ENCODE measurements at places on chromosomes 1 and 21.
A peak's percentile ranks its signal among the peaks of the same experiment; 100 is the strongest.

DNA sequence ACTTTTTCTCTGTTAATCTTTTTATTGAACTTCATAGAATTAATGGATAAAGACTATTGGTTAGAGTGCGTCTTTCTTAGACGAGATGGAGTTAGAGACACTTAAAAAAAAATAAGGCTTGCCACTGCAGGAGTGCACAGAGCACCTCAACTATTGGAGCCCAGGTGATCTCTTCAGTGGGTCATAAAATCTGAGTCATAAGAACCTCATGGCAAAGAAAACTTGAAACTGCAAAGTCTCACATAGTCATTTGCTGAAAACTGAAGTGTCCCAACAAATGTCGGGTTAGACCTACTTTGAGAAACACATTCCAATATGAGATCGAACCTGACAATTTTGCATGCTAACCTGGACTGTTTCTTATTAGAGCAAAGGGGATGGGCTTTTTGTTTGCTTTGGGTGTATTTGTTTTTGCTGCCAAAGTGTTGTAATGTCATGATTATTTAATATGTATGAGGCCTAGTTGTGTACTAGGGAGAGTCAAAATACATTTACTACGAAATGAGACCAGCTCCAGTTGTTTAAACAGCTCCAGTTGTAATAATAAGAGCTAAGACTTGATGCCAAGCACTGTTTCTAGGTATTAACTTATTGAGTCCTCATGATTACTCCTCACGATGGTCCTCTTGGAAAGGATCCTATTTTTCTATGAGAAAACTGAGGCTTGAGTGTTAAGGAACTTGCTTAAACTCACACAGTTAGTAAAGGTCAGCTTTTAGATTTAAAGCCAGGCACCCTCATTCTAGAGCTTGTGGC is 65.1 kb downstream of the DDR2 start:
- DNase-seq: no peak

DNA sequence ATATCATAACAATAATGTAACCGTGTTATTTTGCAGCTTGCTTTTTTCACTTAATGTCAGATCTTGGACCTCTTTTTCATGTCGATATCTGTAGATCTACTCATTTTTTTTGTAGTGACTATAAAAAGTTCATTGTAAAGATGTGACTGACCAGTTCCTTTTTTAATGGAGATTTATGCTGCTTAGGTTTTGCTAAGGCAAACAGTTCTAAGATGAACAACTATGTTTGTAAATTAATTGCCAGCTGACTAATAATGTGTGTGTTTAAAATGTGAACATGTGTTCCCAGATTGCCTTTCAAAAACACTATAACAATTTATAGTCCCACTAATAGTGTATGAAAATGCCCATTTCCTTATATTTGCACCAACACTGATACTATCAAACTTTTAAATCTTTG is 18.1 kb upstream of the EPS8L3 start:
- no peak for DNase-seq

- DNase-seq: no peak
Measured at GRCh38 chr1:56569661-56570060, 9.7 kb downstream of the PLPP3 start.

DNA sequence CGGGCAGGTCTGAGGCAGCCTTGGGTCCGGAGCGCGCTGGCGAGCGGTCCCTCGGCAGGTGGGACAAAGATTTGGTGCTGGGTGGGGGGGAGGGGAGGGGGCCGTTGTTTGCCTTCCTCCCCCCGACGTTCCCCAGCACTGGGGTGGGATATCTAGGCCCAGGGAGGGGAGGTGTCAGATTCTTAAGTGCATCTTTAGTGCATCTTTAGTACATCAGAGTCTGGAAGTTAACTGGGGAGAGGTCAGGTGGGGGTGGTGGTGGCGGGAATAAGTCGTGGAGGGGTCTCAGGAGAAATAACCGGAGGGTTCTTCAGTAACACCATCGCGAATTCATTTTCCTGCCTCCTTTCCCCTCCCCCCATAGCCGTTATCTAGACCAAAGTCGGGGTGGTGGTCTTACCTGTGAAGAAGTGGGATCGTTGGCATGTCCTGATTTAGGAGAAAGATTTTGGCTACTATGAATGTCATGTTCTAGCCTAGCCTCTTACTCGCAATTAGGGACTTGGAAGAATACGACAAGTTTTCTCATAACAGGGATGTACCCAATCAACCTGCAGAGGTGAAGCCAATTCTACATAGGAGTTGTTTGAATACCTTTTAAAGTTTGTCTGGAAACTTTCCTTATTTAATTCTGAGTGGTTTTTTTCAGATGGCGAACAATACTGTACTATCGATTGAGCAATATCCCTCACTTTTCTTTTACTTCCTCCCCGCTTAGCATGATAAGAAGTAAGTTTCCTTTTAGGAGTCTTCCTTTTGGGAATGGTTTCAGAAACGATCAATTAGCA is 886 bp downstream of the ZMYM4 start:
- no peak for DNase-seq

DNA sequence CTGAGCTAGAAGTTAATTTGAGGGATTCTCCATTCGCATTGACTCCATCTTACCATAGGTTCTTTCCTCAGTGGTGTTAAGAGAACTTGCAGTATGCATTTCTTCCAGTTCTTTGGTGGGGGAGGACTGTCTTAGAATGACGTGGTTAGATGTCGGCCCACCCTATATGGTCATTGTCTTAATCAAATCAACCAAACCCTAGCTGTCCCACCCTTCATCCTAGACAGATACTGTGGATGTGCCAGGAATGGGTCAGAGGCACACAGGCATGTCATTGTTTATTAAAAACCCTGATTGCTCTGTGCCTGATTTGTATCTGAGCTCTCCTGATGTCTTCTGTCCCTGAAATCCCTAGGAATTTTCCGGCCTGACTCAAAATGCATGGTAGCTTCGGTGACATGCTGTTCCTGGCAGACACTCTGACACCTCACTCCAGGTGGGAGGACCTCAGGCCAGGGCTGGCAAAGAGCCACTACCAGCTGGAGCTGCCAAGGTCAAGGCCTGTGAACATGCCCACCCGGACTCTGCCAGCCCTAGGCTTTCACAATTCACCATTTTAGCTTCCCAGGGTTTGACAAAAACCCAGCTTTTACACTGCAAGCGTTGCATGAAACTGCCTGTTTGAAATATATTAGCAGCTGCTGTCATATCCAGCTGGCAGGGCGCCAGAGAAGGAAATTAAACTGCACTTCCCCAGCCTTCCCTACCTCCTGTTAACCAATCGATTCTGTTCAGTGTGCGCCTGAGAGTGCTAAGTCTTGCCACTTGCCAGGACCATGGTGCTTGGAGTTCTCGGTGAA is 134.0 kb downstream of the FAM78B start:
- DNase-seq: no peak

GRCh38 chr21:33560965-33561364 is 18.1 kb downstream of the SON start:
- no peak for DNase-seq

DNA sequence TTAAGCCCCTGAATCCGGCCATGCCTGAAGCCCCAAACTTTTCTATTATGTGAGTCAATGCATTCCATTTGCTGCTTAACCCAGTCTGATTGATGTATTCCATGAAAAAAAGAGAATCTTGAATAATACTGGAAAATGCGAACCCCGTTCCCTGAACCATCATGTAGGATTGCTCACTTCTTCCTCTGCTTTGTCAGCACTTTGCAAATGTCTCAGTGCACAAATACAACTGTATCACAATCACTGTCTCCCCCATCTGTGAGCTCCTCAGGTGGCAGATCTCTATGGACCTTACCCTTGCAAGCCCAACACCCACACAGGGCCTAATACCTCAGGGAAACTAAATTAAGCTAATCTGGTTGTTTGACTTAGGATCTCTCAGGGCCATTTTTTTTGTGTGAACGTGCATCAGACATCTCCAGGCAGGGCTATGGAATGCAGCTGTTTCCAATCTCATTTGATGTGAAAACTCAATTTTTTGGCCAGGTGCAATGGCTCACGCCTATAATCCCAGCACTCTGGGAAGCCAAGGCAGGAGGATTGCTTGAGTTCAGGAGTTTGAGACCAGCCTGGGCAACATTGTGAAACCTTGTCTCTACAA is 2.1 kb upstream of the RCAN3 start:
- no peak for DNase-seq

GRCh38 chr1:239730378-239730777 is 344.0 kb downstream of the CHRM3 start:
- no peak for DNase-seq

- no peak for DNase-seq
Measured at GRCh38 chr1:157367091-157367739, 185.1 kb downstream of the FCRL5 start.

DNA sequence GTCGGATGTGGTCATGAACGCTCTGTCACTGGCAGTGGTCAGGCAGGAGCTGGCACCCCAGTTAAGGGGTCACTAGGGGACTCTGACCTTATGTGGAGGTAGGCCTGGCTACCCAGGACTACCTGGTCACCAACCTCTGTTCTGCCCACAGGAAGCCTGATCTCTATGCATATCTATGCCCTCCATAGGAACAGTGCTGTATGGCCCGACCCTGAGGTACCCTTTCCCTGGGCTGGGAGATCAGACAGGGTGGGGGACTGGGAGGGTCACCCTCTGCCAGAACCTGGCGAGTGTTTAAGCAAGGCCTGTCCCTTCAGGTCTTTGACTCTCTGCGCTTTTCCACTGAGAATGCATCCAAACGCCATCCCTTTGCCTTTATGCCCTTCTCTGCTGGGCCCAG is 19.0 kb downstream of the CYP4B1 start:
- DNase-seq: no peak

GRCh38 chr21:35048183-35048601 is 910 bp downstream of the RUNX1 start:
- DNase-seq: peak; percentile 22

DNA sequence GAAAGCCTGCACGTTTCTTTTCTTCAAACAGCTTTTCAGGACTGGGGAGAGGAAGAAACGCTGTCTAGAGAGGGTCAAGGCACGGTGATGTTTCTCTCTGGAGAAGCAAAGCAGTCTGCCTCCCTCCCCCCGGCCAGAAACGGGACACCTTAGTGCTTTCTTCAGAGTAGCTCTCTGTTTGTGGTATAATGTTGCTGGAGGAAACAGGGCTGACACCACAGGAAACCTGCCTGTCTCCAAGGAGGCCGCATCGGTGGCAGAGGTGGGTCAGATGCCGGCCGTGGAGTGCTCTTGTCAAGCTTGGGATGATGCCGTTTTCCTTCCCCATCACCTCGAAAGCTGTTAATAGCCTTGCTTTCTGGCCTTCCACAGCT is 139.4 kb downstream of the DHRS3 start:
- peak; percentile 26 for DNase-seq

DNA sequence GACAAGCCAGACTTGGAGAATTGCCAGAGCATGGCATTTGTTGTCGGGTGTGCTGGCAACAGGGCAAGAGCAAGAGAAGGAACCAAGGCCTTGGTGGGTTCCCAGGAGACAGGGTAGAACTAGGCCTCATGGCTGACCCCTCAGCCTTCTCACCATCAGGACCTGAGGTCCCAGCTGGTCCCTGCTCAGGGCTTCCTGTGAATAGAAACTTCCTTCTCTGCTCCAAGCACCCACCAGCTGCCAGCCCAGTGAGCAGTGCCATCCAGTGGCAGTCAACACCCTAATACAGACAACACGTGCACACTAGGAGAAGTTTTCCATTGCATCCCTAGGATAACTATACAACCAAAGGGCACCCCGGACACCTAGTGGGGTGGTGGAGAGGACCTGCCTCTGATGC is 22.8 kb downstream of the S100A6 start:
- no peak for DNase-seq

DNA sequence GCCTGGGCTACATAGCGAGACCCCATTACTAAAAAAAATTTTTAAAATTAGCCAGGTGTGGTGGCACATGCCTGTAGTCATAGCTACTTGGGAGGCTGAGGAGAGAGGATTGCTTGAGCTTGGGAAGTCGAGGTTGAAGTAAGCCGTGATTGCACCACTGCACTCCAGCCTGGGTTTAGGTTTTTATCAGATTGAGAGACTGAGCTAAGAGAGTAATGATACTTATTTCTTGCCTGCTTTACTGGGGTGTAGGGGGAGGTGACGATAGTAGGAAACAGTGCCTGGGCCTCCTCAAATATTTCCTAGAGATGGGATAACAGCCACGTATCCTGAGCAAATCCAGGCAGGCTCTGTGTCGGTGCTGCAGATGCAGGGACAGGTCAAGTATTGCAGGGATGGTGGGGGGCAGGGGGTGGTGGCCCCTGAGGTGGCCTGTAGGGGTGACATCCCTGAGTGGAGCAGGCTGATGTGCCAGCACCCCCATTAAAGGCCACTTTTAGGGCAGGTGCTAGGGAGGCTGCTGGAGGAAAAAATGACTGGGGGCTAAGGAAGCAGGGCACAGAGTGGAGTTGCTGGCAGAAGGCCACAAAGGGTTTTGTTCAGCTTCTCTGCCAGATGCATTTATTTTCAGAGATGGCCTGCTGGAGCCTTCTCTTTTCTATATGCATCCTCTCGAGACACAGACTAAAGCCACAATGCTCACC is 130.5 kb downstream of the RHOU start:
- DNase-seq: no peak

DNA sequence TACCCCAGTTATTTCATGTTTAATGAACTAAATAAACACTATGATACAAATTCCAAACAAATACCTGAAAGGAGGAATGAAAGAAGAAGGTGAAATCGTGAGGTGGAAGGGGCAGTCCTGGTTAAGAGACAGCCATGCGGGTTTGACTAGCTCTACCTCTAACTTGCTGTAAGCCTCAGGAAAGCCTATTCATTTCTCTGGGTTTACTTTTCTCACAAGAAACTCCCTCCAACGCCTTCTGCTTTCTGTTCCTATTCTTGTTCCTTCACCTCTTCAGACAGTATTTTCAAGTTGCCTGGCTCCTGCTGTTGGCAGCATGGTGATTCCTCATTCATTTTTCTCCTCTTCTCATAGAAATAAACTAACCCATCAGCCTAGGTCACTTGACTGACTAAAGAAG is 92.4 kb downstream of the NTPCR start:
- no peak for DNase-seq

- DNase-seq: no peak
Measured at GRCh38 chr21:31987696-31988095, 114.9 kb downstream of the HUNK start.

DNA sequence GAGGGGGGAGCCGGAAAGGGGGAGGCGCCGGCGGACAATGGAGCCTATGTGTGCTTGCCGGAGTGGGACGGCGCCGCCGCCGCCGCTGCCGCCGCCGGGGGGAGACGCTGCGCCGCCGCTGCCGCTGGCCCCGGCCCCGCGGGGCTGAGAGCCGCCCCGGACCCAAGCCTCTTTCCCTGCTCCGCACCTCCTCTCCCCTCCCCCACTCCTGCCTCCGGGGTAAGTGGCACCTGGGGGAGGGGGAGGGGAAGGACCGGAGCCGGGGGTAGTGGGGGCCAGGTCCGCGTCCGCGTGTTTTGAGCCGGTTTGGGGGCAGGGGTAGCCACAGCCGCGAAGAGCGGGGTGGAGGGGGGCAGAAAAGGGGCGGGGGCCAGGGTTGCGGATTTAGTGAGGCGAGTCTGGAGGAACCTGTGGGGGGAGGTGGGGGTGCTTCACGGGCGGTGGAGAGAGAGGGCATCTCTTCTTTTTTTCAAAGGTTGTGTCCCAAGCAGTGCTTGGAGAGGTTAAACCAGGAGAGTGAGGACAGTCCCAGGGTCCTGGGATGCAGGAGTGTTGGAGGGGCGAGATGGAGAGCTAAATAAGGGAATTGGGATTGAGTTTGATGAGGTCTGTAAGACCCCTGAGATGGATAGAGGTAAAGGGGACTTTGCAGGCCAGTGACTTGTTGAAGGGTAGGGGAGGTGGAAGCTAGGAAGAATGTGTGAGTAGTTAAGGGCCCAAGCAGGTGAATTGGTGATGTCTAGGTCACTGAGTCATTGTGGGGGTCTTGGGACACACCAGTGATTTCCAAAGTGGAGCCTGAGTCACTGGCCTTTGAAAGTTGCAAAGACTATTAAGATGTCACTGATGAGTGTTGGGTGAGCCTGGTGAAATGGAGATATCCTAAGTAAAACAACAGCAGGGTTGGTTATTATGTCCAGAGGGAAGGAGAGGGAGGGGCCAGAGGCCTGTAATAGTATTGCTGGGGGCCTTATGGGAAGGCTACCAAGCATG is 59.1 kb downstream of the BCL9 start:
- DNase-seq: peak; percentile 28

Data from activated CD4-positive, alpha-beta T cell treated with anti-CD3 and anti-CD28 coated beads for 4 hours (primary cell).